ENCODE measurements at places on chromosomes 11 and 22. TPM values are rescaled to one million over a fixed set of nuclear protein-coding genes. Genes with fewer than 3 reads are reported as not detected.
A peak's percentile ranks its signal among the peaks of the same experiment; 100 is the strongest.

The DNAJB13 gene
- 0.38 TPM for polyA plus RNA-seq

The GAL3ST1 gene
- polyA plus RNA-seq: 10.0 TPM

The P2RX3 gene
- 2.6 TPM for polyA plus RNA-seq

DNA sequence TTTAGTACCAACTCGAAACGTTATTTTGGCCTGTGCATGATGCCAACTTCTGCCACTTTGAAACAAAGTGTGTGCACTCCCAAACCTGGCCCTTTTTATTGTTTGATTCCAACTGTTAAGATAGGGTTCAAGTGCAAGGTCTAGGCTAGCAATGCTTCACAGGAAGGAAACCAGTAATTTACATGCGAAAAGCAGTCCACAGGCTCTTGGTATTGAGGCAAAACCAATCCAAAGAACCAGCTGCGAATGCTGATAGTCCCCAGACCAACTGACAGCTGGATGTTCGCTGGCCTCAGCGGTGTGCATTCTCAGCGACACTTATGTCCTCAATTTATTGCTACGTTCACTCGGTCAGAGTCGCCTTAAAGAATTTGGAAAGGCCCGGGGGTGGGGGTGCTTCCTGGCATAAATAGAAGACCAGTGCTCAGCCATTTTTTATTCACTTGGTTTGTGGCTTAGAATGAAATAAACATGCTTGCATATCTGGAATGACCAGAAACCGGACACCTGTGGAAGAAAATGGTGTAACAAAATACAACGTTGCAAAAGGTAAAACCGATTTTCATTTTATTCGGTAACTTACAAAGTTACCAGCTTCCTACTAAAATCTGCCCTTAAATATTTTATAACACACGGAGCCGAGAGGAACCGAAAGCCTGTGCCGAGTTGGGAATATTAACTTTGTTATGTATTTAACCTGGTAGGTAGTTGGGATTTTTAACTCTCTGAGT, 1.6 kb downstream of the CPT1A start:
- peaks cover 76% of the 10 kb centered on the region for H3K4me1 ChIP-seq
- H3K4me3 ChIP-seq: peak overlapping the region; percentile 62
- peaks cover 28% of the 10 kb centered on the region for H3K27me3 ChIP-seq
- peaks cover 3% of the 10 kb centered on the region for H3K36me3 ChIP-seq
- peak overlapping the region; percentile 97 for H3K27ac ChIP-seq

The FAR1 gene
- 53.7 TPM for polyA plus RNA-seq

The SAA2 gene
- polyA plus RNA-seq: not detected

DNA sequence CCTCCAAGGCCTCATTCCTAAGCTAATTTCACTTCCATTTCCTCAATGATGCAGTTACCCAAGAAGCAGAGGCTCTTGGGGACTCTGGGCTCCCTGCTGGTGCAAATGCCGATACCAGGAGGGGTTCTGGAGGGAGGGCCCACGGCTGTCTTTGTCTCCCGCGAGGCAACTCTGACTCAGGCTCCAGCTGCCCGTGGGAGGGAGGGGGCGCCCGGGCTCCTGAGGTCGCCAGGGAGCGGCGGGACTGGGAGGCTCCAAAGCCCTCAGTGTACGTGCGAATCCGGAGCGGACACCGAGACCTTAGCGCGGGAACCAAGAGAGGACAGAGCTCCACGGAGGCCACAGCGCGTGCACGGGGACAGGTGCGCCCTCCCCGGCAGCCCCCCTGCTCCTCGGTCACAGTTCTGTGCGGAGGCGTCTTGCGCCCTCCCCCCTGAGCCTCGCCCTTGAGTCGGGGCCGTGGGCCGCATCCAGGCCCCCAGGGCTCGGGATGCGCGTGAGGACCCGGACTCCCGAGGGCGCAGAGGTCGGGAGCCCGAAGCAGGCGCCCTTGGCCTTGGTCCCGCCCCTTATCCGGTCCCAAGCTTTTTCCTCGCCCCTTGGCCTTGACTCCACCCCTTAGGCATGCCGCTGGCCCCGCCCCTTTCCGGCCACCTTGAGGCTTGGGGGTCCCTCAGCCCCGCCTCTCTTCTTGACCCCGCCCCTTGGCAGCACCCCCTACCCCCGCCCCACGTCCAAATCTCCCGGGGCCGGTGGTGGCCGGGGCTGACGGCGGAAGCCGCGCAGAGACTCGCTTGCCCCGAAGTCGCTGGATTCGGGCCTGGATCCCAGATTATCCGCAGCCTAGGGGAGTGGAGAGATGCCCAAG, 4.7 kb upstream of the SHISA8 start:
- no peak overlapping the region for H3K27ac ChIP-seq
- H3K27me3 ChIP-seq: peaks cover 68% of the 10 kb centered on the region
- peak overlapping the region; percentile 38 for H3K4me3 ChIP-seq
- DNase-seq: peak; percentile 68

DNA sequence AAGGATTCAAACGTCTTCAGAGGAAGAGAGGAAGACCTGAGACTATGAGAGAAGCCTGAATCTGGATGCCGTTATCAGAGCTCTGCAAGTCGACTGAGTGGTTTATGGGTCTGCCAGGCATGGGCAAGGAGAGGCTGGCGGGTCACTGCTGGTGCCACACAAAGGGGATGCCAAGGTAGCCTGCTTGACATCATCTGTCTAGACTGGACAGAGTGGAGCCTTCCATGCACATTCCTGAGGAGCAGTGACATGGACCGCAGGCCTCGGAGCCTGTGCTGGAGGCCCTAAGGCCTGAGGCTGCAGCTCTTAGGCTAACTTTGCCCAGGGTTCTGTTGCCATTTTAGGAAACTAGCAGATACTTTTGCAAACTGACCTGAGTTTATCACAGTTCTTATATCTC, 127.4 kb downstream of the WT1 start:
- DNase-seq: no peak
- H3K4me1 ChIP-seq: no peaks in the 10 kb centered on the region
- no peaks in the 10 kb centered on the region for H3K27me3 ChIP-seq
- H3K36me3 ChIP-seq: no peaks in the 10 kb centered on the region

Measured in muscle of leg (tissue), 16 donors.